ENCODE measurements at places on chromosomes 7 and 10.

DNA sequence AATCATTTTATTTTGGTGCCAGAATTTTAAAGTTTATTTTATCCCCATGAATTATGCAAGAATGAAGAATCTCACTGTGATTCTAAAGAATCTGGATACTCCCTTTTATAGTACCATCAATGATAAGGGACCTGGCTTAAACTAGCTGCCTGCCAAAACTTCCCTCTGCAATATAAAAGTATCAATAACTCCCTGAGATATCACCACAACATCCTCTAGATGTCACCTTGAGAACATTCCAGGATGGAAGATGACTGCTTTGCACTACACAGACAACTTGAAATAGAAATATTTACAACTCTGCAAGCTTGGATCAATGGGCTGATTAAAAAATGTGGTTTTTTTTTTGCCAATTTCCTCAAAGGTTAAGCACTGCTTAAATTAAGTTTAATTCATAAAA is 142.1 kb downstream of the SLC25A13 start:
- no peak for DNase-seq

DNA sequence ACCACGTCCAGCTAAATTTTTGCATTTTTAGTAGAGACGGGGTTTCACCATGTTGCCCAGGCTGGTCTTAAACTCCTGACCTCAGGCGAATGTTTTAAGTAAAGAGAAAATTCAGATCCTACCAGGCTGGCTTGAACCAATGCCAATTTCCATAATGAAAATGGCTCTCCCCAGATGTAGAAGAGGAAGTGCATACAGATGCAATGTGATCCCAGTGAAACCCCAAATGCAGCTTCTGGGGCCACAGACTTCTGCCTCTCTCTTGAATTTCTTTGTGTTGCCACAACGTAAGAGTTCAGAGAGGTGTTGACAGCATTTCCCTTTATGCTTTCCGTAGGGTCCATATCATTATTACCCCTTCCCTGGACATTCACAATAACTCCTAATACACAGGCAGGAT is 29.6 kb upstream of the GOT1 start:
- no peak for DNase-seq

DNA sequence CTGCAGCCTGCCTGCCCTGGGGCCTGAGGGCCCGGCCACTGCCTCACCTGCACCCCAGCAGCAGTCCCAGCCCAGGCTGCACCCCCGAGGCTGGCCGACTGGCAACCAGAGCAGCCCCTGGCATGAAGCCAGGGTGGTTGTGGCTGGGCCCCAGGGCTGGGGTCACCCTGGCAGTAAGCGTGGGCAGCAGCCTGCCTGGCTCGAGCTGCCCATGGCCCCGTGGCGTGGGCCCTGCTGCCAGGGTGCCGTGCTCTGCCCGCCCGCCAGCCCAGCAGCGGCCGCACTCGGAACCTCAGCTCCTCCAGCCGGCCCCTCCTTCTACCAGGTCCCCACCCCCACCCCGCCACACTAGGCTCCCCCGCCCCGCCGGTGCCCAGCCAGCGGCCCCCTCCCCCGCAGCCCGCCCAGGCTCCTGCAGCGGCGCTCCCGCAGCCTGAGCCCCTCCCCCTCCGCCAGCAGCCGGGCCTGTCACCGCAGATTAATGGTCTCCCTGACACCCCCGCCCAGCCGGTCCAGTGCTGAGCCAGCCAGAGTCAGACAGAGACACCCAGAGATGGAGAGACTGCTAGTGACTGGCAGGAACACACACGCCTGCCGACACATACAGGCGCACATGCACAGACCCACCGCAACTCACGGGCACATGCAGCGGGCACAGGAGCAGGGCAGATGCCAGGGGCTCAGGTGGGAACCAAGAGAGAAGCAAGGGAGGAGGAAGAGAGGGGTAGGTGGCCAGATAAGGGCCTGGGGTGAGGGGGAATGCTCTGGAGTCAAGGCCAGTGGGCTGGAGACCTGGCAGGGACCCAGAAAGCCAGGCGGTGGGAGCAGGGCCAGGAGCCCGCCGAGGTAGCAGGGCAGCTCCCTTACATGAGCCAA is 22.4 kb downstream of the KCNH2 start:
- DNase-seq, result no peak

GRCh38 chr7:40482845-40483244 is 348.0 kb downstream of the SUGCT start:
- DNase-seq, result no peak

- no peak for DNase-seq
These were observed 9.6 kb upstream of the TRIM8 start for GRCh38 chr10:102634686-102635085.

GRCh38 chr10:12602521-12602920 is 253.2 kb downstream of the CAMK1D start:
- DNase-seq, result no peak

GRCh38 chr10:119903946-119904666 is 11.6 kb downstream of the SEC23IP start:
- no peak for DNase-seq

DNA sequence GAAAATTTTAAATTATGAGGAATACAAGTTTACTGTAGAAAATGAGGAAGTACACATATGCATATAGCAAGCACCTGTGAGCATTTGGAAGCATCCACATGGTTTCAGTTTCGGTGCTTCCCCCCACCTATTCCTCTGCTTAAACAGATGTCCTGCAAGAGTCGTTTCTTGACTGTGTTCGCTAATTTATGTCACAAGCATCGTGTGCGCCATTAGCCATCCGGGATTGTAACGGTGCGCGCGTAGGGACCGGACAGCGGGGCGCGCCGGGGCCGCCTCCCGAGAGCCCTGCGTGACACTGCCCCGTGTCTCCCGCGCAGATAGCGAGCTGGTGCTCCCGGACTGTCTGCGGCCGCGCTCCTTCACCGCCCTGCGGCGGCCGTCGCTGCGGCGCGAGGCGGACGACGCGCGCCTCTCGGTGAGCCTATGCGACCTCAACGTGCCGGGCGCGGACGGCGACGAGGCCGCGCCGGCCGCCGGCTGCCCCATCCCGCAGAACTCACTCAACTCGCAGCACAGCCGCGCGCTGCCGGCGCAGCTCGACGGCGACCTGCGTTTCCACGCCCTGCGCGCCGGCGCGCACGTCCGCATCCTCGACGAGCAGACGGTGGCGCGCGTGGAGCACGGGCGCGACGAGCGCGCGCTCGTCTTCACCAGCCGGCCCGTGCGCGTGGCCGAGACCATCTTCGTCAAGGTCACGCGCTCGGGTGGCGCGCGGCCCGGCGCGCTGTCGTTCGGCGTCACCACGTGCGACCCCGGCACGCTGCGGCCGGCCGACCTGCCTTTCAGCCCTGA is 90.9 kb downstream of the NEURL1 start:
- no peak for DNase-seq

GRCh38 chr10:5478694-5479305 is 20.6 kb downstream of the CALML5 start:
- DNase-seq, result no peak

DNA sequence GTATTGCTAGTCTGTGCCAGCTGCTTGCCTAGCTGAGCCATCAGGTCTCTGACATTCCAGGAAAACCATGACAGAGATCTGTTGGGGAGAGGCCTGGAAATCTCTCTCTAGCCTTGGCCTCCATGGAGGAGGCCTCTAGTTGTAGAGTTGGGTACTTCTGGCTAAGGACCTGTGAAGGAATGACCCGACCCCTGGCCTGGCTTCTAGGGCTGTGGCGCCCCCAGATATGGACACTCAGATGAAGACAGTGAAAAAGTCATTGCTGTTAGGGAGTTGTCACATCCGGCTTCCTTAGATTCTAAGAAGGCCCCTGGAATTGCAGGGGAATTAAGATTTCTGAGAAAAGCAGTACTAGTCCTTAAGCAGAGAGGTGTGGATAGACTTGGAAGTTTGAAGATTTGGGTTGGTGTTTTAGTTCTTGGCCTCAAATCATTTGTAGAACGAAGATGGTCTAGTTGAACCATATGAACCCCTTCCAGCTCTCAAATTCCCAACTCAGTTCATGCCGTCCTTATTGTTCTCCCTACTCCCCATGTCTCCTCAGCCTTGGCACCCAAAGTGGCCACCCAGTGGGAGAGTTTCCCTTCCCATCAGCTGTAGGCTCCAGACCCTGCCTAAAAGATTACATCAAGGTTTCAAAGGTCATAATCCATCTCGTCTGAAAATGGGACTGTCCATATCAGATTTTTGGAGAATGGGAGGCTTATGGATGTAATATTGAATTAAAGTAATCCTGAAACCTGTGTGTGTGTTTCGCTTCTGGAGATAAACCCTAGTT is 7.0 kb downstream of the HHEX start:
- DNase-seq, result no peak

GRCh38 chr7:34140066-34140465 is 234.7 kb downstream of the BMPER start:
- no peak for DNase-seq

GRCh38 chr7:101990811-101991418 is 173.5 kb downstream of the CUX1 start:
- no peak for DNase-seq

GRCh38 chr10:3179174-3179573 is 6.6 kb upstream of the PITRM1 start:
- DNase-seq, result no peak

DNA sequence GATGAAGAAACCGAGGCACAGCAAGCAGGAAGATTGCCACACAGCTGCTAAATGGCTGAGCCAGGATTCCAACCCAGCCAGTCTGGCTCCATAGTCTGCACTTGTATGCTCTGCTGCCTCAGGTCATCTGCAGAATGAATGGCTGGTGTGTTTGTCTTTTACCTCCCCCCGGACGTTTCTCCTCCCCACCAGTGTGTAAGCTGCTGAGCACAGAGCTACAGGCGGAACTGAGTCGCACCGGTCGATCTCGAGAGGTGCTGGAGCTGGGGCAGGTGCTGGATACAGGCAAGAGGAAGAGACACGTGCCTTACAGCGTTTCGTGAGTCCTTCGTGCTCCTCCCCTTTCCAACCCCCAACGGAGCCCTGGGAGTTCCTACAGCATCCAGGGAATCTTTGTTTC is 2.6 kb downstream of the CNPY4 start:
- DNase-seq, result no peak

- no peak for DNase-seq
These were observed 24.3 kb upstream of the CNNM1 start for GRCh38 chr10:99304862-99305229.

DNA sequence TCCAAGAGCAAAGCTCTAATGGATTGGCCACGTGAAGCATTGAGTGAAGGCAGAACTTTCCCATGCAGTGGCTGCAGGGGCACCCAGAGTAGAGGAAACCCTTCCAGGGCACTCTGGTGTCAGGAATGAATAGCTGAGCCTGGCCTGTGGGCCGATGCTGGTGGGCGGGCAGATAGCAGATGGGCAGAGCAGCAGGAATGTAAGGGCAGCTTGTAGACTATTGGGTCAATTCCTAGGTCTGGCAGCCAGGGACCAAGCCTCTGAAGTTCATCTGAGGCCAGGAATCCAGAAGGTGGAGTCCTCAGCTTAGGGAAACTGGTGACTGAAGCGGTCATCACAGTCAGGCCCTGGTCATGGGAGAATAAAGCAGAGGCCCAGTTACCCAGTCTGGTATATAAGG is 115.4 kb downstream of the TMEM178B start:
- DNase-seq, result no peak

GRCh38 chr7:38656968-38657367 is 25.8 kb upstream of the AMPH start:
- no peak for DNase-seq

- DNase-seq, result no peak
These were observed 6.6 kb upstream of the BHLHA15 start for GRCh38 chr7:98204670-98205069.

- no peak for DNase-seq
These were observed 18.0 kb downstream of the FAM204A start for GRCh38 chr10:118324140-118324539.

DNA sequence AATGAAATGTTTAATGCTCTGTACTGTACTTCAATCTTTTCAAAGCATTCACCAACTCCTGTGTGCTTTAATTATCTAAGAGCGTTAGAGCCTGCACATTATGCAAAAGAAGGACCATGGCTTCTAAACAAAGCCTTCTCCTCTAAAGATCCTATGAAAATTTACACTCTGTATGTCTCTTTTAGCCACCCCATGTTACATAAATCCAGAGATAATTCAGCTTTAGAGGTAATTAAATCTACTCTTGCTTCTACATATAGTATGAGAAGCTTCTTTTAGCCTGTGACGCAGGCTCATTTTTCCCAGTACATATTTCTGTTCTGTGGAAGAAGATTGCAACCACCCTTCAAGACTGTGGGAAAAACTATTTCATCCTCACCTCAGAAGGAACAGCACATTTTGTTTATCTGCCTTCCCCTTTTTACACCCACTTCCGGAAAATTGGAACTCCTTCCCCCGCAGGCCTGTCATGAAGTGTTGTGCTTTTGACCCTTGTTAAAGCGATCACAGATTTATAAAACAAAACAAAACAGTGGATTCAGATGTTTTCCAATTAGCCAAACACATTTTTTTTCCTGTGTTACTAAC is 8.1 kb upstream of the TAS2R16 start:
- DNase-seq, result no peak

GRCh38 chr7:119281181-119281846 is 991.7 kb upstream of the KCND2 start:
- no peak for DNase-seq

DNA sequence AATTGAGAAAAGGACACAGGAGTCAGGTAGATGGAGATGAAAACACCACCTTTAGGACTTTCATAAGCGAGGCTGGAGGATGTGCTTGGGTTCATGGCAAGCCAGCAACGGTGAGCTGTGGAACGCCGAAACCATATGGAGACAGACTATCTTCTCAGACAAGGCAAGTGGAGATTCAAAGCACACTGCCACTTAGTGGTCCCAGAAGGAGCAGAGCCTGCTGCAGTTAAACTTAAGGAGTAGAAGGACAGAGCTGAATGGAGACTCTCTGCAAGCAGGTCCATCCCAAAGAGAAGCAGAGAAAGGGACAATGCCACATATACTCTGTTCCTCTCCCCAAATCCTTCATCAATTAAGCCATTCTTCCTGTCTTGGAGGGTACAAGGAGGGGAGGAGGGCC is 236.3 kb upstream of the HABP2 start:
- DNase-seq, result no peak

- no peak for DNase-seq
These were observed 33.9 kb downstream of the STARD3NL start for GRCh38 chr7:38211940-38212339.

DNA sequence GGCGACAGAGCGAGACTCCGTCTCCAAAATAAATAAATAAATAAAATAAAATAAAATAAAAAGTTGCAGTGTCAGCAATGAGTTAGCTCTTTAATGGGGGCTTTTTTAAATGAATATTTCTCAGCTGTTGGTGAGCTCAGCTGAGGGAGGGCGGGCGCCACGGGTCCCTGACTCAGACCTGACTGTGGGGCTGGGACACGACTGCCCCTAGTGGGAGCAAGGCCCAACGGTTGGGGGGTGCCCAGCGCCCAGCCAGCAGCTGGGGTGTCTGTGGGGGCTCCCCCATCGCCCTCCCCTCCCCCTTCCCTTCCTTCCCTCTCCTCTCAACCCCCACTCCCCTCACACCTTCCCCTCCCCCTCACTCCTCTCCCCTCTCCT is 46.6 kb downstream of the PWWP2B start:
- no peak for DNase-seq

GRCh38 chr10:52257692-52258075 is 56.4 kb upstream of the DKK1 start:
- DNase-seq, result no peak

GRCh38 chr10:6473430-6473829 is 106.6 kb downstream of the PRKCQ start:
- no peak for DNase-seq

Measured in GM04503 (cell line).